Heart right ventricle (tissue), 16 donors: ENCODE measurements at places on chromosomes 5 and 9. TPM values are rescaled to one million over a fixed set of nuclear protein-coding genes. Genes with fewer than 3 reads are reported as not detected.

DNA sequence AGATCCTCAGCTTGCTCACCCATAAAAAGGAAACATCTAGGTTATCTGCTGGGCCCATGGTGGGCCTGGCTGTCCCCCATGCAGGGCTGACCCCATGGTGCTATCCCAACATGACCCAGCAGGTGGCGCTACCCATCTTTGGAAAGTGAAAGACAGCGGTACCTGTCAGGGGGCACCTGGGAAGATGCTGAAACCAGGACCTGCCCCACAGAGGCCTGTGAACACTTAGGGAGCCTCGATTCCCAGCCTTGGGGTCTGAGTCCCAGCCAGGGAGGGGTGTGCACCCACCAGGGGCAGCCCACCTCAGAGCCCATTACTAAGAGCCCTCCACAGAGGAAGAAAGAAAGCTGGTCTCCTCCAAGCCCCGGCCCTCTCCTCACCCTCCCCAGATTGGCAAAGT lies 46.6 kb upstream of the IPPK start:
- DNase-seq, result peak; percentile 72

- peak; percentile 66 for DNase-seq
These were observed 66.7 kb downstream of the ZNF462 start for GRCh38 chr9:106929471-106930177.

Gene DMRT3
- total RNA-seq, result not detected

Gene GABRP
- total RNA-seq, result 0.13 TPM

Gene OLFML2A
- 32.8 TPM for total RNA-seq
